DMS79 (cell line): ENCODE measurements at places on chromosomes 4 and X.

DNA sequence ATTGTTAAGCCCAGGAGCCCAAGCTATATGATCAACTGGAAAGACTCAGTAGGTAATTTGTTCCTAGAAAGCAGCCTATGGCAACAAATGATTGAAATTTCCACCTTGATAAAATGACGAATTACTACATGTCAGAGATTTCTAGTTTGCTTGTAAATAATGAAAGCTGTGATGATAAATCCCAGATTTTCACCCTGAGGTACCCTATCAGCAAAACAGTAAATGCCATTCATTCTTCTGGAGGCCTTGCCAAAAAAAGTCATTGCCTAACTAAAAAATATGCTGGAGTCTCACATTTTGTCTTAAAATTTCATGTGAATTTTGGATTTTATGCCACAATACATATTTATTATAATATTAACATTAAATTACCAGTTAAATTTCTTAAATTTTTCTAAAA, 71.3 kb downstream of the PPEF2 start:
- DNase-seq: no peak

DNA sequence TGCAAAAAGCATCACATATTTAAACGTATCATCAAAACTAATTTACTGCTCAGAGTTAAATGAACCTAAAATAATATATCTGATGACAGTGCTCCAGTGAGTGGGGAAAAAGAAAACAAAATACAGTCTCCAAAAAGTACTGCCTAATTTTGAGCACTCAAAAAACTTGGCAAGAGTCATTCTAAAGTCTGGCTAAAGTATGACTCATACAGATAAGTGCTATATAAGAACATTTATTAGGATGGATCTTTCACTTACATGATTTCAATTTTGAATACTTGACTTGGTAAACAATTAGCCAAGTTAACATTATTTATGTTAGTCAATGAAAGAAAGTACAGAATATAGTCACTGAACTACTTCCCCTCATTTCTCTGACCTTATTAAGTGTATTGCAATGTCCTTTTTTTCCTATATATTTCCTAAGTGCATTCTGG, 27.2 kb downstream of the FBXO8 start:
- no peak for DNase-seq

GRCh38 chr4:54322818-54323417, 93.8 kb downstream of the PDGFRA start:
- DNase-seq: peak; percentile 52

GRCh38 chrX:149286940-149287349, 218.2 kb downstream of the IDS start:
- no peak for DNase-seq

GRCh38 chrX:129654652-129655546, at the start of gene APLN:
TSS of gene APLN (minus strand) at chrX:129654956. CDS start at chrX:129654630, 326 bp downstream.
- DNase-seq: peak; percentile 20
